PC-9 (cell line): ENCODE measurements at places on chromosomes 4 and X. TPM values are rescaled to one million over a fixed set of nuclear protein-coding genes. Genes with fewer than 3 reads are reported as not detected.

Gene PASD1
- not detected in 2 replicates for total RNA-seq

Gene SHOX
- total RNA-seq = not detected in 2 replicates

Gene CWH43
- not detected in 2 replicates for total RNA-seq

Gene EMD
- total RNA-seq = 132 and 164 TPM in 2 replicates

Gene BTK
- total RNA-seq = not detected in 2 replicates

DNA sequence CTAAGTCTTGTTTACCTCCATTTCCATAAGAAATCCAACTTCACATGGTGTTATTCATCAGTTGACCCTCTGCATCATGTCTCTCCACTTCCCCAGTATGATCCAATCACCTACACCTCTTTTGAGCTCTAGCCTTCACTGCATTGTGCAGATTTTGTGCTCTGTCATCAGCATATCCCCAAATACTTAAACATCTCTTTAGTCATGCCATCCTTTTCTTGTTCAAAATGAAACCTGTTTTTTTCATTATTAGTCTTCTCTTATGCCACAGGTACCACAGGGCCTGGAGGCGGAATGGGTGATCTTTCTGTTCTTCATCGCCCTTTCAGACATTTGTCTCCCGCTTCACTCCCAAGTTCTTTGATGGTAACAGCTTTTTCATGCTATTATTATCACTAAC, 382.7 kb upstream of the GALNTL6 start:
- DNase-seq = no peak

GRCh38 chrX:65707151-65707550, 39.7 kb downstream of the MSN start:
- DNase-seq = no peak

DNA sequence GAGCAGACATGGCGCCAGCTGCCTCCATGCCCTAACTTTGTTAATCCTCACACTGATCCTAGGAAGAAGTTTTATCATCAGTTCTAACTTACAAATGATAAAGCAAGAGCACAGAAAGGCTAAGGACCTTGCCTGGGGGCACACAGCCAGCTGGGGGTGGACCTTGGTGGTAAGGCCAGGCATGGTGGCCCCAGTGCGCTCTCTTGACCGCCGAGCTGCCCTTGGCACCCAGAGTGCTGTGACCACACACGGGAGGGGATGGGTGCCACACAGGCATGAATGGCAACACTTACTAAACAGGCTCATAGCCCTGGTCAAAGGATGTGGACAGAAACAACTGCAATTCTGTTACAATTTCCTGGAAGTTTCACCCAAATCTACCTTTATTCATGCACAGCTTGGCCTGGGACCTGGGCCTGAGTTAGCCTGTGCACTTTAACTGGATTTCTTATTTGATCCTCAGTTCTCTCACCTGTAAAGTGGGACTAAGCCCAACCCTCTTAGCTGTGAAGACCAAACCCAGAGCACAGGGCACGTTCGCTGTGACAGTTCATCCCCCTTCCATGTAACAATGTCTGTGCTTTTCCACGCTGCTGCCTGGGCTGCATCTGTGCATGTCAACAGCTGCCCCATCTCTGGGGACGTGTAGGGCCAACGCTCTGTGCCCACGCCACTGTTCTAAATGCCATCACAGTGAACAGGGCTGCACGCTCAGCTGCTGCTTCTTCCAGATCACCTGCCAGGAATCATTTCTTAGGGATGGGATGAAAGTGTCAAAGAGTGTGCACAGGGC, 44.8 kb downstream of the ACOX3 start:
- no peak for DNase-seq

GRCh38 chr4:121226362-121226761, 62.2 kb upstream of the TNIP3 start:
- no peak for DNase-seq

GRCh38 chr4:40121515-40121914, 64.9 kb downstream of the N4BP2 start:
- DNase-seq = no peak
